ENCODE measurements at places on chromosomes 11 and 22. TPM values are rescaled to one million over a fixed set of nuclear protein-coding genes. Genes with fewer than 3 reads are reported as not detected.

Gene CYTH4
- total RNA-seq: 1.6 TPM

Gene TXNRD2
- 11.7 TPM for total RNA-seq

Gene ST13
- 120 TPM for total RNA-seq

Gene TPBGL
- not detected for total RNA-seq

Gene MAPK12
- total RNA-seq: 2.6 TPM

Gene TUBA8
- 0.68 TPM for total RNA-seq

Gene SPA17
- 6.8 TPM for total RNA-seq

Gene ANGPTL5
- total RNA-seq: not detected

Gene SLC17A6
- not detected for total RNA-seq

Gene NLRP14
- total RNA-seq: not detected

Gene EHF
- total RNA-seq: 342 TPM

Gene OR8K1
- not detected for total RNA-seq

Gene HBB
- 20.2 TPM for total RNA-seq

Gene MRTFA
- 19.4 TPM for total RNA-seq

Gene C2CD3
- total RNA-seq: 12.4 TPM

Gene ABCC8
- not detected for total RNA-seq

Gene PITPNM1
- total RNA-seq: 36.5 TPM

Gene SBF1
- 55.0 TPM for total RNA-seq

Gene PNPLA3
- 1.3 TPM for total RNA-seq

Gene MS4A4A
- 0.24 TPM for total RNA-seq

Gene LSP1
- total RNA-seq: 18.8 TPM

Gene OR10W1
- not detected for total RNA-seq

Gene KCNQ1OT1
- total RNA-seq: 0.60 TPM

Gene ACR
- total RNA-seq: 0.40 TPM

Gene OR8D4
- not detected for total RNA-seq

Gene PHF21A
- total RNA-seq: 17.2 TPM

Gene SYCE3
- total RNA-seq: not detected

Gene LINC01488
- total RNA-seq: not detected

Gene EFCAB6
- 1.6 TPM for total RNA-seq

Gene RFPL2
- not detected for total RNA-seq

Gene MOV10L1
- total RNA-seq: 0.12 TPM

Gene APOL5
- not detected for total RNA-seq

Gene TRPM5
- total RNA-seq: not detected

Gene BRSK2
- 0.08 TPM for total RNA-seq

Gene DLG2
- total RNA-seq: 6.3 TPM

Gene KRTAP5-10
- total RNA-seq: 0.16 TPM

Gene PTPN5
- total RNA-seq: not detected

Gene CARNS1
- total RNA-seq: 0.20 TPM

Gene FOSL1
- 28.9 TPM for total RNA-seq

Gene MMP12
- total RNA-seq: 0.16 TPM

Gene RFPL1
- not detected for total RNA-seq

Gene FXYD6
- 1.6 TPM for total RNA-seq

Gene NOX4
- 0.16 TPM for total RNA-seq

Gene LRP4
- total RNA-seq: 2.5 TPM

Gene SCGB1A1
- total RNA-seq: 0.48 TPM

Gene PDGFB
- 0.96 TPM for total RNA-seq

Gene THY1
- 3.6 TPM for total RNA-seq

Gene MS4A12
- not detected for total RNA-seq

Data from esophagus mucosa (tissue), 1 donor.